ENCODE measurements at places on chromosomes 5 and 9.

DNA sequence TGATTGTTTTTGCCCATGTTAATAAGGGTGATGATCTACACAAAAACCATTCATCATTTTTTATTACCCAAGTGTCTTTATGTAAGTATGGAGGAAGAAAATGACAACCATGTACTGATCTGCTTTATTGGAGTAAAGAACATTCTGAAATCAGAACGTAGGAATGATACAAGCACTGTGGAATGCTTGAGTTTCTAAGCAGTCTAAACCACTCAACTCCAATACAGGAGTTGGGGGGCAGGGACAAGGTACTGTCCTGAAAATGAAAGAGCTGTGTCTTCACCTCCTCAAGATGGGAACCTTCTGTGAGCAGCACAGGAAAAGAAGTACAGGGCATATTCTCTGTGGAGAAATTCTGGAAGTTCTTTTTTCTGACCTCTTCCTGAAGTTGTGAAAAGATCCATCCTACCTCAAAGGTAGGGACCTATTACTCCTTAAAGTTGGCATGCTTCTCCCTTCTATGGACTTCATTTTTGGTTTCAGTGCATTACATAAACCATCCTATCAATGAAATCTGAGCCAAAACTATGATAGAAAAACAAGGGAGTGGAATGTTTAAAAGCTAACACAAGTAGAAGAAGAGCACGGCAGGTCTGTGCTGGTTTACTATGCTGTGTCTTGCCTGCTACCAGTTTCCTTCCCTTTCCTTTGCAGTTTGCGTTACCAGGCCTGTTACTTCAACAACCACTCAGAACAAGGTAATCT, 202.6 kb downstream of the SEMA5A start:
- DNase-seq: peak; percentile 77

DNA sequence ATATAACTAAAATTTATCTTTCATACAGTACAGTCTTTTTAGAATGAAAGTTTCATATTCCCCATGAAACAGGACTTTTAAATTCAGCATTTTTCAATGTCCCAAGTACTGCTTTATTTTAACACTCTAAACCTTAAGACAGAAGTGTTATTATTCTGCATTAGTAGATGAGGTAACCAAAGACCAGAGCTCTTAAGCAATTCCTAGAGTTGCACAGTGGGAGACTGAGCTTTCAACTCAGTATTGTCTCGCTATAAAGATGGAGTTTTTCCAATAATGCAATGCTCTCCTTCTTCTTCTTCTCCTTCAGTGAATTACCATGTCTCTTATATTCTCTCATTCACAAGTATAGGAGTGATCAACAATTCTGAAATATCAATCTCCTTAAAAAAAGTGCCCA, 479.7 kb downstream of the CETN3 start:
- peak; percentile 13 for DNase-seq

DNA sequence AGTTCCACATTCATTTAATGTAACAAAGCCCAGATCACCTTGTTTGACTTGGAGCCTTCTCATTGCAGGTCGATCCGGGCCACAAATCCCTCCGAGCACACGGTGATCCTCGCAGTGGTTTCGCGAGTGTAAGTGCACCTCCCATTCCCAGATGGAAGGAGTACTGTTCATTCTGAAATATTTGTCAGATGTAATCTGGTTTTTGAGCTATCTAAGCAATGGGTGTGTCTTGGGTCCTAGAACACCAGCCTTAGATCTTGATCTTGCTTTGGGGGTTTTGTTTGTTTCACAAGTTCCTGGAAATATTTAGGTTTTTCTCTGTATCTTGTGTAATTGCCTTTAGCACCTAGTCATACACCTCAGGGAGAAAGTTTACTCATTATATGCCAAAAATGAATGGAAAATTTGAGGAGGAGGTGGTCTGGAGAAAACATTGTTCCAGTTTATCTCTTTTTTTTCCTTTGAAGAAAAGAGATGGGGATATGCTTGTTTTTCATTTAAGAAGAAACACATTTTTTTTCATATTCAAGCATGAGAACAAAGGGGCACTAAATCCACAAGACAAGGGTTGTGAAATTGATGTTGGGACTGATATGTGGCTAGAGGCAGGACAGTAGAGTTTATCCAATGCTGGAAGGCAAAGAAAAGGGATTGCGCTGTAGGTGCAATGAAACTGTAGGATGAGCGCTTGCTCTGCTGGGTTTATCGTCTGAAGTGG, 118.6 kb downstream of the PDE8B start:
- no peak for DNase-seq

- no peak for DNase-seq
Measured at GRCh38 chr5:40416098-40416497, 263.6 kb upstream of the PTGER4 start.

GRCh38 chr5:1736889-1737711, 62.5 kb downstream of the MRPL36 start:
- no peak for DNase-seq

Measured in fibroblast of lung (primary cell).